ENCODE measurements at places on chromosomes 12 and 14. TPM values are rescaled to one million over a fixed set of nuclear protein-coding genes. Genes with fewer than 3 reads are reported as not detected.

TMEM119 gene
- not detected for total RNA-seq

DNA sequence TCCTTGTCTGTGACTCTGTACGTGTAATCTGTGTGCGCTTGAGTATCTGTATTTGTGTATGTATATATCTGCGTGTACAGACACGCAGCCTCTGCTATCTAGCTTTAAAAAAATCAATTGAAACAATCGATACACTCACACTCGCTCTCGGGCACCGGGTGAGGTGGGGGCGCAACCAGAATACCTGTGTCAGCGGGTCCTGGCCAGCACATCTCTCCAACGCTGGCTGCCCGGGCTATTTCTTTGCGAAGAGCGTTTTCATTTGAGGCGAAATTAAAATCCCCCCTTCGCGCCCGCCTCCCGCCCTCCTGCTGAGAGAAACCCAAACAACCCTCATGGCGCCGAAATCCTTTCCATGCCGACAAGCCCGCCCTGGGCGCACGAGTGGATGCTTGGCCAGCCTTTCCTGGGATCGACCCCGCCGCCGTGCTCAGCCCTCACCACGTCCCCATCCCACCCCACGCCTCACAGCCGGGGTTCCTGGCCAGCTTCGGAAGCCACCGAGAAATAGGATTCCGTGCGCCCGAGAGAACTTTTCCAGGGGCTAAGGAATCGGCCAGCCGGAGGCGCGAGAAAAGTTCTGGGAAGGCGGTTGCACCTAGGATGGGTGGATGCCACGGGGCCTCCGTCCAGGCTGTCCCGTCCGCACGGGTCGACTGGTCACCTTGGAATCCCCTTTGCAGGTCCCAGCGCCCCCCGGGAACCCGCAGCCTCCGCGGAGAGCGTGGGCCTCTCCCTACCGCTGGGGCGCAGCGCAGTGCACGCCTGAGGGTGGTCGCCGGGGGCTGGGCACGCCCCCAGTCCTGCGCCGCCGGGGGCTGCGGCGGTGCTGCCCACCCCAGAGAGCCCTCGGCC is 1.0 kb downstream of the ZDHHC22 start:
- peaks cover 65% of the 10 kb centered on the region for H3K27me3 ChIP-seq
- H3K4me1 ChIP-seq, result peaks cover 16% of the 10 kb centered on the region
- no peak overlapping the region for H3K27ac ChIP-seq
- no peak for DNase-seq
- H3K4me3 ChIP-seq, result no peak overlapping the region
- no peaks in the 10 kb centered on the region for H3K36me3 ChIP-seq

DNA sequence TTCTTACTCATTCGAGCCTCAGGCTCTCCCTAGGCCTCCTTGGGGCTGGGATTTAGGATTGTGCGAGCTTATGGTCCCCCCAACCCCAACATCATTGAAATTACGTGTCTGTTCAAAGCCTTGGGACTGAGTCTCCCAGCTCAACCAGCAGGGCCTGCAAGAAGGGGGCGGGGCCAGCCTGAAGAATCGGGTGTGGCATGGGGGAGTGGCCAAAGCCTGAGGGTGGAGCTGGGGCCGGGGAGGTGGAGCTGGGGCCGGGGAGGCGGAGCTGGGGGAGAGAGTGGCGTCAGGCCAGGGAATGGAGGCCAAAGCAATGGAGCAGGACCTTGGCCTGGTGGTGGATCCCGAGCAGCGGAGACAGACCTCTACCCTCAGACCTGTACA is 24.3 kb upstream of the HSPB8 start:
- H3K36me3 ChIP-seq, result no peaks in the 10 kb centered on the region
- H3K27me3 ChIP-seq, result peaks cover 4% of the 10 kb centered on the region
- DNase-seq, result no peak
- no peak overlapping the region for H3K4me3 ChIP-seq

GRCh38 chr12:130351326-130351725 is 13.6 kb downstream of the PIWIL1 start:
- no peak overlapping the region for H3K27ac ChIP-seq
- no peak overlapping the region for H3K4me3 ChIP-seq
- peaks cover 5% of the 10 kb centered on the region for H3K4me1 ChIP-seq
- no peaks in the 10 kb centered on the region for H3K36me3 ChIP-seq

SRRM4 gene
- total RNA-seq, result not detected

JPH4 gene
- total RNA-seq, result not detected

- H3K36me3 ChIP-seq, result peaks cover 78% of the 10 kb centered on the region
- no peaks in the 10 kb centered on the region for H3K4me1 ChIP-seq
- no peak for DNase-seq
- H3K27me3 ChIP-seq, result no peaks in the 10 kb centered on the region
These were observed 47.3 kb downstream of the PRKAB1 start for GRCh38 chr12:119715268-119715620.

CNIH1 gene
- total RNA-seq, result 65.1 TPM

ATF7IP gene
- total RNA-seq, result 104 TPM

GRCh38 chr14:56276108-56276507 is 157.9 kb downstream of the PELI2 start:
- H3K4me3 ChIP-seq, result no peak overlapping the region
- H3K4me1 ChIP-seq, result no peaks in the 10 kb centered on the region
- H3K36me3 ChIP-seq, result no peaks in the 10 kb centered on the region
- no peak overlapping the region for H3K27ac ChIP-seq
- no peaks in the 10 kb centered on the region for H3K27me3 ChIP-seq

- peaks cover 27% of the 10 kb centered on the region for H3K4me1 ChIP-seq
- H3K4me3 ChIP-seq, result no peak overlapping the region
- H3K27me3 ChIP-seq, result no peaks in the 10 kb centered on the region
- H3K36me3 ChIP-seq, result peaks cover 36% of the 10 kb centered on the region
- no peak for DNase-seq
- no peak overlapping the region for H3K27ac ChIP-seq
These were observed 92.3 kb downstream of the FOXN3 start for GRCh38 chr14:89324501-89325298.

DNA sequence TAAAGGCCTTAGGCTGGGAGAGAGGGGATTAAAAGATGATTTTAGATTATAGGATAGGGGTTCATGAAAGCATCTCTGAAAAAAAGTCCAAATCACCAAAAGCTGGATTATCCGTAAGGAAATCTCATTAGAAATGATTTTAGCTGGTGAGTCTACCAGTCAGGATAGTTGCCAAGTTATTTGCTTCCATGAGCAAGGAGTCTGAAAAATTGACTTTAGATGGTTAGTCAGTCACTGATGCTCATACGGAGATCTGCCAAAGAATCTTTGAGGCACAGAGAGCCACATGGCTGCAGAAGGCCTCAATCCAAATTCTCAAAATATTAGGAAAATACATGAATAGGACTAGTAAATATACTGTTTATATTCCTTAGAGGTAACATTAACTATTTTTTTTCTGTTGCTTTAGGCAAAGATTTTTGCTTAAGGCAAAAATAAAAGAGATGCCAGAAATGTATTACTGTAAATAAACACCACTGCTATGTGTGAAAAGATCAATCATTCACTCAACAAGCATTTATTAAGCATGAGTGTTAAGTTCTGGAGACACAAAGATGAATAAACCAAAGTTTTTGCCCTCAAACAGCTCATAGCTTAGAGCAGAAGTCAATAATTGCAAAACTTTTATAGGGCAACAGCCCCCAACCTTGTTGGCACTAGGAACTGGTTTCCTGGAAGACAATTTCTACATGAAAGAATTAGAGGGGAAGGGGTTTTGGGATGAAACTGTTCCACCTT is 105.2 kb downstream of the BBS10 start:
- no peak overlapping the region for H3K27ac ChIP-seq
- no peak overlapping the region for H3K4me3 ChIP-seq
- H3K36me3 ChIP-seq, result no peaks in the 10 kb centered on the region

RBP5 gene
- 0.42 TPM for total RNA-seq

- no peaks in the 10 kb centered on the region for H3K4me1 ChIP-seq
- no peaks in the 10 kb centered on the region for H3K36me3 ChIP-seq
- DNase-seq, result no peak
- H3K4me3 ChIP-seq, result no peak overlapping the region
- no peak overlapping the region for H3K27ac ChIP-seq
These were observed 258.1 kb downstream of the IPO8 start for GRCh38 chr12:30437616-30438015.

- peaks cover 12% of the 10 kb centered on the region for H3K27me3 ChIP-seq
- peaks cover 34% of the 10 kb centered on the region for H3K4me1 ChIP-seq
- no peak overlapping the region for H3K4me3 ChIP-seq
- H3K27ac ChIP-seq, result peak overlapping the region; percentile 52
These were observed 40.1 kb downstream of the SMIM41 start for GRCh38 chr12:52119398-52120254.

TMEM63C gene
- total RNA-seq, result 0.73 TPM

DNA sequence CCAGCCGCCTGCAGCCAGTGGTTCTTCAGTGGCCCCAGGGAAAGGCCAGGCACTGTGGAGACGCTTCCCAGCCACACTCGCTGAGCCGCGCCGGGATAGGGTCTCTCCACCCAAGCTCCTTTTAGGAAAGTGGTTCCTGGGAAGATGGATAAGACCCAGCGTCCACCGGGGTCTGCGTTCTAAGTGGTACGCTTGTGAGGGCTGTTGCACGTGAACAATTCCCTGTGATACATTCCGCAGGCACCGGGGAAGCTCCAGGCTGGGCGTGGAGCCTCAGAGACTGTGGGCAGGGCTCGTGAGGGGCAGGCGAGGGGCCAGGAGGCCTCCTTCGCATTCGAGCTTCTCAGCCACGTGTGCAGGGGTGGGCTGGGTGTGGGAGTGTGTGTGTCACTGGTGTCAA is 48.4 kb downstream of the GALNT9 start:
- no peaks in the 10 kb centered on the region for H3K36me3 ChIP-seq
- peaks cover 18% of the 10 kb centered on the region for H3K27me3 ChIP-seq
- no peak for DNase-seq
- no peak overlapping the region for H3K27ac ChIP-seq

DEPDC4 gene
- 2.8 TPM for total RNA-seq

GRCh38 chr12:48054955-48055821 is 50.7 kb downstream of the SENP1 start:
- peak; percentile 50 for DNase-seq
- peaks cover 30% of the 10 kb centered on the region for H3K36me3 ChIP-seq
- H3K4me1 ChIP-seq, result peaks cover 6% of the 10 kb centered on the region
- no peaks in the 10 kb centered on the region for H3K27me3 ChIP-seq

RD3L gene
- not detected for total RNA-seq

SERPINA6 gene
- total RNA-seq, result not detected

GON7 gene
- 24.6 TPM for total RNA-seq

RFX4 gene
- not detected for total RNA-seq

DNA sequence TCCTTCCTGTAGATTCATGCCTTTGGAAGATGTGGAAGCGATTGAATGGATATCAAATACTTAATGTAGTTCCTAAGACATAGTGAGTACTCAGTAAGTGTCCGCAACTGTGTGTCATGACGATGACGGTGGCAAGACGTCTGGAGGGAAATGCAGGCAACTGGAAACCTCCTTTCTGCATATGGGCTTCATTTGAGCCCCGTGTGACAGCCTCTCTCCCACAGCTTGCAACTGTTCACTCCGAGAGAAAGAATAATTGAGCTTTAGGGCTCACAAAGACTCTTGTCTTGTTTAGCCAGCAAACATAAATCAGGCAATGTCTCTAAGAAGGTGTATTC is 6.9 kb downstream of the CFAP251 start:
- DNase-seq, result no peak
- peaks cover 5% of the 10 kb centered on the region for H3K4me1 ChIP-seq
- no peaks in the 10 kb centered on the region for H3K36me3 ChIP-seq
- no peaks in the 10 kb centered on the region for H3K27me3 ChIP-seq
- H3K4me3 ChIP-seq, result no peak overlapping the region

- no peaks in the 10 kb centered on the region for H3K4me1 ChIP-seq
- no peak for DNase-seq
- no peak overlapping the region for H3K4me3 ChIP-seq
These were observed 39.5 kb upstream of the YAF2 start for GRCh38 chr12:42277396-42278127.

GRCh38 chr12:108237272-108237671 is 101.8 kb downstream of the CMKLR1 start:
- no peak overlapping the region for H3K27ac ChIP-seq
- no peaks in the 10 kb centered on the region for H3K36me3 ChIP-seq
- H3K4me1 ChIP-seq, result peaks cover 2% of the 10 kb centered on the region
- H3K4me3 ChIP-seq, result no peak overlapping the region
- H3K27me3 ChIP-seq, result peaks cover 16% of the 10 kb centered on the region
- no peak for DNase-seq

DNA sequence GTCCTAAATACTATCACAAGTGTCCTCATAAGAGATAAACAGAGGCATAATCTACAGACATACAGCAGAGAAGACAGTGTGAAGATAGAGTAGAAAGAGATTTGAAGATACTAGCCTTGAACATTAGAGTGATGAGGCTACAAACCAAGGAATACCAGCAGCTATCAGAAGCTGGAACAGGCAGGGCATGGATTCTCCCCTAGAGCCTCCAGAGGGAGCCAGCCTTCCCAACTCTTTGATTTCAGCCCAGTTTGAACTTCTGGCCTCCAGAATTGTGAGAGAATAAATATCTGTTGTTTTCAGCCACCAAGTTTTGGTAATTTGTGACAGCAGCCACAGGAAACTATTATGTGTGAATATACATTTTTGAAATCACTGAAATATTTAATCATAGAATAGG is 47.2 kb downstream of the CCDC91 start:
- peaks cover 9% of the 10 kb centered on the region for H3K4me1 ChIP-seq
- no peak for DNase-seq
- no peak overlapping the region for H3K27ac ChIP-seq
- no peaks in the 10 kb centered on the region for H3K36me3 ChIP-seq

- peaks cover 22% of the 10 kb centered on the region for H3K36me3 ChIP-seq
- H3K4me3 ChIP-seq, result peak overlapping the region; percentile 75
- peaks cover 22% of the 10 kb centered on the region for H3K27me3 ChIP-seq
These were observed 2.4 kb downstream of the ADCY4 start for GRCh38 chr14:24332268-24332993.

DNA sequence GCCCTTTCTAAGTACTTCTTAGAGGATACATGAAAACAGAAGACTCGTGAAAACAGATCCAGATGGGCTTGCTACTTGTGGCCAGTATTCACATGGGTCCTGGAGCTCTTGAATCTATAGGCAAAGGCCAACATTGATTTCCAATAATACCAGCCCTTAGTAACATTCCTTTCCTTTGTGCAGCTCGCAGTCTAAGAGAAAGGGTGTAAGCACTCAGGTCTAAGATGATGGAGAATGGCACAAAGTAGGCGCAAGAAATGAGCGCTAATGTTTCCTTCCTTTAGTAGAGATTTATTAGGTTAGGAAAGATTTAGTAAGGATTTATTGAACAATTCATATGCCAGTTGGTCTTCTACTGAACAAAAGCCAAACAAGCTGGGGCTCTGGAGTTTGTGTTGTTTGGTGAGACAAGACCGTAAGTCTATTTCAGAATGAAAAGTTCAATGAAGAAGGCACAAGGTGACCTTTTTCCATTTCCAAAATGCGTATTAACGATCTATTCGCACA is 525 bp downstream of the RNU6-8 start:
- H3K36me3 ChIP-seq, result peaks cover 5% of the 10 kb centered on the region
- peak overlapping the region; percentile 99 for H3K27ac ChIP-seq
- peaks cover 51% of the 10 kb centered on the region for H3K4me1 ChIP-seq
- DNase-seq, result no peak
- H3K27me3 ChIP-seq, result no peaks in the 10 kb centered on the region

GRCh38 chr12:96400631-96401075 is 414 bp upstream of the CDK17 start:
- no peaks in the 10 kb centered on the region for H3K27me3 ChIP-seq
- peaks cover 48% of the 10 kb centered on the region for H3K4me1 ChIP-seq
- no peak for DNase-seq
- H3K27ac ChIP-seq, result peak overlapping the region; percentile 96
- H3K4me3 ChIP-seq, result peak overlapping the region; percentile 86

C12orf50 gene
- total RNA-seq, result 0.11 TPM

All from activated CD8-positive, alpha-beta T cell treated with anti-CD3 and anti-CD28 coated beads, Interleukin-2, amount 10 ng/mL, durations not matched to agents 7 days and 5 days (primary cell).